DND-41 (cell line): ENCODE measurements at places on chromosomes 16 and 17.

DNA sequence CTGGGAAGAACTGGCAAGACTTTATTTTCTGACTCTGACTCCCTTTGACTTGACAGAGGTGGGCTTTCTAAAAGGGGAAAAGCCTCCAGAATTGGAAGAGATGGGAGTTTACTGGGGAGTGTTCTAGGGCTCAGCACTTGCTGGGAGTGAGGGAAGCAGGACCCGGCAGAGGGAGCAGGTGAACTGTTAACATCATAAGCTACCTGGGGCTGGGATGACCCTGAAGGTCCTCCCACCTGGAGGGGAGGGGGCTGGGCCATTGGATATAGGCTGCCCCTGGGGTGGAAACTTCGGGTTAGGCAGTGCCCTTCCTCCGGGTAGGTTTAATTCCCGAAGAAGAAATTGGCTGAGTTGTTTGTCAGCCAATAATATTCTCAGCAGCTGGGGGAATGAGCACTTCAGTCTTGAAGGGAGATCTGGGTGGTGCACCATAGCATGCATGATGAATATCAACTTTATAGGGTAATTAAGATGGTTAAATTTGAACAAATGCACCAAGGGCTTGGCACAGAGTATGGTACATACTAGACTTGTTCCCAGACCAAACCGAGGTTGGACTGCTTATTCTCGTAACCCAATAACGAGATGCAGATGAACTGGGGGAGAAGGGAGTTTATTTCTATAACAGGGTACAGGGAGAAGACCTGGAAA is 337.0 kb downstream of the HAPSTR1 start:
- DNase-seq: no peak

DNA sequence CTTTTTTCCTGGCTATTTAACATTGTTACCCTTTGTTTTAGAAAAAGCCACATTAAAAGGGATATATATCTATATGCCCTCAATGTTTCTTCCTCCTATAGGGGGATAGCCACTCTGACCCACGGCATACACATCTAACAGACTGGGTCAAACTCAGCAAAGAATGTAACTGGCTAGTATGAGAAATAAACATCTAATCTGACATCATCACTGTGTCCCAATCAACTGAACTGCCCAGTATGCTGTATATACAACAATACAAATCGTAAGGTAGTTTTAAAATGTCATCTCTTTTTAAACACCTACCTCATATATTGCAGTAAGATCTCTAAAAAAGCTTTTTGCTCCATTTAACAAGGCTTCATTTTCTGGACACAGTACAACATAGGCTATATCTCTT is 39.9 kb upstream of the INTS2 start:
- DNase-seq: no peak

DNA sequence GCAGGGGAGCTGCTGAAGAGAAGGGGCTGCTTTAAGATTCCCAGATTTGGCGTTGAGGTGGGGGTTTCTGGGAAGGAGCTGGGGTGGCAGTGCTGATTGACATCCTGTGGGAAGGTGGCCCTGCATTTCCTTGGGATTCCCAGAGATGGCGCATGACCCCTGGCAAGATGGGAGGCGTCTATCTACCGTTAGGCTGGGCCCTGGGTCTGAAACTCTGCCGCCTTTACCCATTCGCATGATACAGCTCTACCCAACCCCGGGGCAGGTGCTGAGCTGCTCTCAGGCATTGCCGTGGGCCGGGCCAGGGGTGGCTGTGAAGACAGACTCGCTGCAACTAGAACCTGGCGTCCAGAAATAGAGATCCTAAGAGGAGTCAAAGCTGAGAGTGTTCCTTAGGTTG is 9.9 kb upstream of the MVD start:
- DNase-seq: no peak

- no peak for DNase-seq
These were observed 2.6 kb downstream of the STH start for GRCh38 chr17:46001390-46002310.

GRCh38 chr16:27369806-27370205 is 32.2 kb upstream of the IL21R start:
- no peak for DNase-seq

GRCh38 chr17:57419940-57420550 is 163.7 kb downstream of the MSI2 start:
- DNase-seq: no peak

- no peak for DNase-seq
These were observed 2.3 kb upstream of the MAP2K3 start for GRCh38 chr17:21282231-21282630.

DNA sequence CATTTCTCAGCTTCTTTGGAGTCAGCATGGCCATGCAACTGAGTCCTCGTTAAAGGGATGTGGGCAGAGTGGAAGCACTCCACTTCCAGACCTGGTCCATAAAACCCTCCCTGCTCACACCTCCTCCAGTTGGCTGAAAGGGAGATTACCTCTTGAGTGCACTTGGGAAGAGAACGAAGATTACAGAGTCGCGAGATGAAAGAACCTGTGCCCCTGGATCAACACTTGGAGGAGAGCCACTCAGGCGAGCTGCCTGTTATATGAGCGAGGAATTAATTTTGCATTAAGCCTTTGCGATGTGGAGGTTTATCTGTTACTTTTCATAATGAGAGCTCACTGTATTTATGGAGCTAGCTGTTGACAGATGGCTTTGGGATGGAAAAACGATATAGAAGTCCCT is 147.9 kb downstream of the MAF start:
- DNase-seq: no peak

- peak; percentile 31 for DNase-seq
These were observed 631 bp downstream of the RETREG3 start for GRCh38 chr17:42608305-42609181.

- no peak for DNase-seq
These were observed 182.1 kb downstream of the RPTOR start for GRCh38 chr17:80726558-80727408.

DNA sequence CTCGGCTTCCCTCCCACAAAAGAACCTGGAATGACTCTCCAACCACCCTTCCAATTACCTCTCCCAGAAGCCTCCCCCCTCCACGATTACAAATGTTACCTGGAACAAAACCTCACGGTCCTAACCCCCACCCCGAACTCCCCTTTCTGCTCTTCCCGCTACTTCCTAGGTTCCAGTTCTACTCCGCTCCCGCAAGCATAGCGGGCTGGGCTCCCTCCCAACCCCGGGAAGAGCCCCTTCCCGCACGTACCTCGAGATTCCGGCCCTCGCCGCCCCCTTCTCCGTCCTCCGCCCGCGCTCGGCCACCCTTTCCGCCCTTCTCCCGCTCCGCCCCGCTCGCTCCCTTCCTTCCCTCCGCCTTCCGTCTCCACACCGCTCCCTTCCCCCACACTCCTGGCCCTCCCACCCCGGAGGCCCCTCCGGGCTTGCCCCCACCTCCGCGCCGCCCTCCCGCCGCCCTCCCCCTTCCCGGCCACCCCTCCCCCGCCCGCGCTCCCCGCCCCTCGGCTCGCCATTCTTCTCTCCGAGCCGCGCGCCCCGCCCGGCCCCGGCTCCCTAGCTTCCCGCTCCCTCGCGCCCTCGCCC is 457 bp downstream of the CHTF8 start:
- peak; percentile 92 for DNase-seq

GRCh38 chr16:2388139-2388874 is 40.9 kb upstream of the CCNF start:
- no peak for DNase-seq
